Psoas muscle (tissue), 8 donors: ENCODE measurements at places on chromosomes 3 and 15. TPM values are rescaled to one million over a fixed set of nuclear protein-coding genes. Genes with fewer than 3 reads are reported as not detected.
A peak's percentile ranks its signal among the peaks of the same experiment; 100 is the strongest.

The GOLGA8T gene
- total RNA-seq: not detected

- no peak for DNase-seq
Measured at GRCh38 chr15:63200464-63201249, 11.3 kb downstream of the RAB8B start.

DNA sequence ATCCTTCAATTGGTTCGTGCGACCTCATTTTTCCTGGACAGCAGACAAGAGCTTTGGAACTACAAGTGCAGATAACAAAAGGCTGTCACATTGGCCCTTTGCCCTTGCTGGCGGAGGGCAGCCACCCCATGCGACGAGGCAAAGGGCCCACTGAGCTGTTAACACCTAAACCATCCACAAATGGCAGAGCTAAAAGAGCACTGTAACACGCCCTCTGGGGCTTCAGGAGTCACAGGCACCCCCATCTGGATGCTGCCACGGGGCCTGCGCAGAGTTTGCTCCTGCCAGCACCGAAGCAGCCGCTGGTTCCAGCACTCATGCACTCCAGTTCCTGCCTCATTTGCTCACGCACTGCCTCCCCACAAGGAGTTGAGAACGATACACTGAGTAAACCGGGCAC is 524.9 kb downstream of the ZNF385D start:
- no peak for DNase-seq

DNA sequence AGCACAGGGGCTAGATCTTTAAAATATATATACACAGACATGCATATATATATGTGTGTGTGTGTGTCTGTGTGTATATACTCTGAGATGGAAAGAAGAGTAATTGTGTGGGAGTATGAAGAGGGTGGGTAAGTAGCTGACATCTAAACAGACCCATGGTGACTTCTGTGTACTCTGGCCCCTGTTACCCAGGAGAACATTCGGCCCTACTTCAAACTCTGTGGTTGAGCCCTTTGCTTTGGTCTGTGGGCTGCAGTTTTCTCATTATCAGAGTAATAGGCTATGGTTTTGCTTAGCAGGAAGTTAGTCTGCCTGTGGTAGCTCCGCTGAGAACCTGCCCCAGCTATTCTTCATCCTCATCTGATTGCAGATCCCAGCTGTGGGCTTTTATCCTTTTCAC is 141.4 kb downstream of the RBPMS2 start:
- no peak for DNase-seq

GRCh38 chr15:92725171-92725570 is 69.6 kb upstream of the FAM174B start:
- no peak for DNase-seq

DNA sequence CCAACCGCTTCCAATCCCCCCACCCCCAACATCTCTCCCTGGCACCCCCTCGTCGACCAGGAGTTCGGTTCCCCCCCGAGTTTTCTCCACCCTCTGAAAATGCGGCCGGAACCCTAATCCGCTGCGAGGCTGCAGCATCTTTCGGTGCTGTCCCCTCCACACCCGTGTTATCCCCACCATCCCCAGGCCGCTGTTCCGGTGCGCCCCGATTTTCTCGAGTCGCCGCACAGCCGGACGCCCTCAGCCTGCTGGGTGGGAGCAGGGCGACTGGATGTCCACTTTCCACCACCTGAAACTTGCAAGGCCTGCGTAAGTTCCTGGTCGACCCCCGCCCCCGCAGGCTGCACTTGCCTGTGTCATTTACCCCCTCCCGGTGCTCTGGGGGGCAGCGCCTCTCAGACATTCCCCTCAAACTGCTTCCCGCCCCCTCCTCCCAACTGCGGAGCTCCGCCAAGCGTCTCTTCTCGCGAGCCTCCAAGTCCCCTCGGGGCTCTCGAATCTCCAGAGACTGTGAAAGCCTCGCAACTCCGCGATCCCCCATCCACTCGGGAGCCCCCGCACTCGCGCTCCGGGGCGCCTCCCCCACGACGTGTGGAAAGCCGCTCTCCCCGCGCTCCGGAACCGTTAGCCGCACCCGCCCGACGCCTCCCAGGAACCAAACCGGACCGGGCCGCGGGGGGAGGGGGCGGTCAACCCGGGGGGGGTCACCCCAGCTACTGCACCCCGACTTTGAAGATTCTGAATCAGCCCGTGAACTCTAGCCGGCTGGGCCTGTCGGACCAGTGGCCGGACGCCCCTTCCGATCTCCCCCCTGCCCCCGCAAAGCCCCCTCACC is 566 bp downstream of the ETV5 start:
- DNase-seq: peak; percentile 50

DNA sequence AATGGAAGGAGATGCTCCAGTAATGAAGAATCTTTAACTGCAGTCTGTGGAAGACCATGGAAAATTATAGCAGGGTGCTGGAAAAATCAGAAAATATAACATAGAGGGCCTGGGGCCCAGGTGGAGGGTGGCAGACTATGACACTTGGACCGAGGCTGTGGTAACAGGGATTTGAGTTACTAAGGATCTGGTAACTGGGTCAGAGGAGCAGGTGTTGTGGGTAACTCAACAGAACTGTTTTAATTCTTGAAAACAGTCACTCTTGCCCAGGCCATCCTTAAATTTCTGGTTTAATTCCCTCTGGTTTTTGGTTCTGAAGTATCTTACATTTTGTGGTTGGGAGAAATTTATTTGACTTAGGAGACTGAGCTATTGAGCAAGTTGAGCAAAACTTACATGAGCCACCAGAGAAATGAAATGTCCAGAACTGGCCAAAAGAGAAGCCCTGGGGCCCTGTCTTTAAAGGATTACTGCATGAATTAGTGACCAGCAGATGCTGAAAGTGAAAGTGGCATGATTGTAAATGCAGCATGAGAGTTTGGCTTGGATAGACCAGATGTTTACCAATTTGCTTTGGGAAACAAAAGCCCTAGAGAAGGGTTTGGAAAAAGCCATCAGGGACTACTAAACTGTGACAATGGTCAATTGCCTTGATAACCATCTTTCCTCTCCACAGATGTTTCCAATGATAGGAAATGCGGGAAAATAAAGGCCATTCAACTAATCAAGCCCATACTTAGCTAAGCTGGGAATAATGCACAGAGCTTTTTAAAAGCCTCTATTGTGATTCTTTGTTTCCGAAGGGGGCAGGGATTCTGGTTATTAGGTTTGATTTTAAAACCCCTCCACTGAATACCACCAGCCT is 374.9 kb upstream of the TGFBR2 start:
- DNase-seq: no peak

GRCh38 chr3:160486459-160486869 is 36.9 kb upstream of the TRIM59 start:
- no peak for DNase-seq

DNA sequence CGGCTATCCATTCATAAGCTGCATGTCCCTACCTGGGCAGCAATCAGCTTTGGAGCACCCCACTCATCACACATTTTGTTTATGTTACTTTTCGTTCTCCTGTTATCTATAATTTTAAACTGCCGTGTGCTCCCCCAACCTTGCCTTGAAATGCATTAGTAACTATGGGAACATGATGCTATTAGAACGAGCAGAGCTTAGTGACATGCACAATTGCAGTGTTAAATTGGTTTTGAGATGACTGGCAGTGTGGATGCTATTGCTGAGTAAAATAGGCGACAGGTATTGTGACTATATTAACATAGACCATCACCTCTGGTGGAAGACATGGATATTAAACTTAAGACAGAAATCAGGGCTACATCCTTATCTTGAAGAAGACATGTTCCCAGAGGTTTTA is 191.6 kb downstream of the KCNAB1 start:
- no peak for DNase-seq

DNA sequence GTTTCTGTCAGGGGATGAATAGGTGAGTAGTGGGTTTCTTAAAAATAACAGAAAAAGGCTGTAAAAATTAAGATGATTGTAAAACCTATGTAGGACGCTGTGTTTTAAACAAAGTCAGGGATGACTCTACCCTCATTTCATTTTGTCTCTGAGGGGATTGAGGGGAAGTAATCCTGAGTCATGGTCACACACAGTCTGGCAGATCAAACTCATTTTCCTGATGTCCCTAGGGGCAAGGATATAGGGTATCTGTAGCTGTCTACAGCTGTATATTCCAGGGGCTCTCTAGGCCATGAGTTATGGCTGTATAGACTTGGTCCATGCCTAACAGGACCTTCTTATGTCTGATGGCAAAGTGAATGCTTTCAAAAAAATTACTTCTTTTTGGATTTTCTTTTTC is 421.1 kb downstream of the PDCD6IP start:
- no peak for DNase-seq

- DNase-seq: no peak
Measured at GRCh38 chr3:80285388-80285787, 517.6 kb upstream of the ROBO1 start.

GRCh38 chr3:27485866-27486265 is 1.7 kb upstream of the SLC4A7 start:
- no peak for DNase-seq

The CPLX3 gene
- not detected for total RNA-seq

- DNase-seq: no peak
Measured at GRCh38 chr3:141065258-141065657, 14.1 kb downstream of the SPSB4 start.
